Transverse colon (tissue), 4 donors: ENCODE measurements at places on chromosomes 7 and 10. TPM values are rescaled to one million over a fixed set of nuclear protein-coding genes. Genes with fewer than 3 reads are reported as not detected.

- no peak for DNase-seq
Observed at GRCh38 chr10:109275960-109276359, 647.4 kb downstream of the XPNPEP1 start.

CALY gene
- 0.82 TPM for total RNA-seq

LOXL4 gene
- 2.3 TPM for total RNA-seq

EGR2 gene
- not detected for total RNA-seq

GIMAP1 gene
- 1.5 TPM for total RNA-seq

GRCh38 chr7:119711104-119711503, 561.9 kb upstream of the KCND2 start:
- DNase-seq: no peak

- no peak for DNase-seq
Observed at GRCh38 chr7:116399819-116400218, 99.7 kb upstream of the CAV2 start.

DNA sequence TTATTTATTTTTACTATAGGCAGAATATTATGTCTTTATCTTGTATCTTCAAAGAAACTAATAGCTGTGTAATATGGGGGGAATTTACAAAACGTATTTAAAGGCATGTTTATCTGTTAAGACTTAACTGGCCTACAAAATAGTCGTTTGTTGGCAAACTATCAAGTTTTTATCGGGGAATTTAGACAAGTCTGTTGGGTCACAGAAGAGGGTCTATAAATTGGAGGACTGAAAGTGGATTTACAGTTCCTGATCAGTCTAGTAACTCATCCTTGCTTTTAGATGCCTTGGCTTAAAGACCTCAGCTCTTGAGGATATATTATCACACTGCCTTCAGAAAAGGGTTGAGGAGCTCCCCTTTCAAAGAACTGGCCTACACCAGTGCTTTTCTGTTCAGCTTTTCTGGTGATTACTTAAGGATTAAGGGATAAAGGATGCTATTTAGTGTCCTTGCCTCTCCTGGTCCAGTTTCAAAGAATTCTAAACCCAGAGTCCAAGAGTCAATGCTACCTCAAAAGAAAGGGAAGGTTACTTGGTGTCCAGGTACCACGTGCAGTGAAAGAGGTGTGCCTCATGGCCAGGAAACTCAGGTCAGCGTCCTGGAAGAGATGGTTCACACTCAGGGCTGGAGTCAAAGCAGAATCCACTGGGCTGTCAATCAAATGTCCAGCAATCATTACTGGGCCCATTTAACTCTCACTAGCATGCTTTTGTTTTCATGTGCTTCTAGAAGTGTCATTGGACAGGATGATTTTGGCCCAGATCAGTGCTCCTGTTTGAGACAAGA, 42.9 kb upstream of the ABI1 start:
- no peak for DNase-seq

- no peak for DNase-seq
Observed at GRCh38 chr7:135425036-135425435, 84.9 kb downstream of the CNOT4 start.

ERVW-1 gene
- not detected for total RNA-seq

PNLIP gene
- total RNA-seq: not detected

LIPF gene
- total RNA-seq: not detected

MINDY4 gene
- total RNA-seq: 4.6 TPM

GRCh38 chr7:1428941-1429501, 30.2 kb downstream of the MICALL2 start:
- no peak for DNase-seq
